ENCODE measurements at places on chromosomes 2 and 18.

GRCh38 chr2:12931186-12931844 is 214.6 kb downstream of the TRIB2 start:
- DNase-seq: no peak

GRCh38 chr2:152062125-152063091 is 36.4 kb downstream of the CACNB4 start:
- DNase-seq: no peak

- no peak for DNase-seq
These were observed 336.3 kb upstream of the NRXN1 start for GRCh38 chr2:51368250-51368649.

DNA sequence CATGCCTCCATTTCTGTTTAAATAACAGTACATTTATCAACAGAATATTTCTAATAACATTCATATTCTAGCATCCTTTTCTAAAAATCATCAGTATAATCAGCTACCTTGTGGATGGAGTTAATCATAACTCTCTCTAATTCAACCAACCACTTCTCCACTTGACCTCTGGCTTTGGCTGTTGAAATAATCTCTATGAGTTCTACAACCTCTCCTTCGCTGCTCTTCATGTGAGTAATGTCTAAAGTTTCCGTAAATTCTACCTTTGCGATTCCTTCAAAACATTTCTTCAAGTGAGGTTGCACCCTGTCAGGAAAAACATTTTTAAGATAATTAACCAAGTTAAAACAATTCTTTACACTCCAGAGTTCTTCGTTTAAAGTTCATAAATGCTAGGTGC is 134.2 kb downstream of the DNAH7 start:
- DNase-seq: no peak

DNA sequence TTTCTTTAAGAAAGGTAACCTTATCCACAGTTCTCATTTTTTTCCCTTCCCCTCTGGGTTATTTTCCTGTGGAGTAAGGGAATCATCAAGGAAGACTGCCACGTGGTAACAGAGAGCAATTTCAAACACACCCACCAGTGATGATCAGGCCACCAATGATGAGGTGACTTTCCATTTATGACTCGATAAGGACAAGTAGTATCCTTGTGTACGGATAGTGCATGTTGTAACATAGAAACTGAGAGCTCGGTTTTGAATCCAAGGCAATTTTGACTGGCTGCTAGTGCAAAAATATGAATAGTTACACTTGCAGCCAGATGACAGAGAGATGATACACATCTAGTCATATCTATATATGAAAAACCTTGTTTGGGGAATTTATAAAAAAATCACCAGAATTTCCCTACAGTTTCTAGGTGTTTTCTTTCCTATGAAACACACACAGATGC is 143.6 kb upstream of the TCF4 start:
- no peak for DNase-seq

DNA sequence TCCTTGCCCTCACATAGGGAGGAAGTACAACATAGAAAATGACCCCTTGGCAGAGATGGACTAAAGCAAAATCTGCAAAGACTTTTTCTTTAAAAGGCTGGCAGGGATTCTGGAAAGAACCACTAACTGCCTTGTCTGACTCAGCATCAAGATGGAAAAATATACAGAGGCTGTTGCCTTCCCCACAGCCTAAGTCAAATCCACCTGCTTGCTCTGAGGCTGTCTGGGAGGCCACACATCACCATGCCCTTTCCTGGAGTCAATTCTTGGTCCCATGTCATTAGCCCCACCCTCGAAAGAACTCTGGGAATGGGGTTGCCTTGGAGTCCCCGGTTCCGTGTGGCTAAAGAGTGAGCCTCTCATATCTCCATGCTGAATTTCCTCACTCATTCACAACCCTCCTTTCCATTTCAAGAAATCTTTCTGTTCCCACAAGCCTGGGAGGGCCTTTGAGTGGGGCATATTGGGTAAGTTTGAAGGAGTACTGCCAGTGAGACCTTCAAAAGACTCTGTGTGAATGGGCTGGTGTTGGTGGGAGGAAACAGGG is 39.4 kb downstream of the BMP10 start:
- no peak for DNase-seq

GRCh38 chr2:101199251-101199791 is 48.1 kb upstream of the TBC1D8 start:
- DNase-seq: no peak

- DNase-seq: no peak
These were observed 2.4 kb upstream of the EVX2 start for GRCh38 chr2:176085861-176086771.

- DNase-seq: no peak
These were observed 111.1 kb downstream of the KLHL14 start for GRCh38 chr18:32661486-32662299.

GRCh38 chr2:46298522-46299353 is 1.5 kb downstream of the EPAS1 start:
- DNase-seq: no peak

DNA sequence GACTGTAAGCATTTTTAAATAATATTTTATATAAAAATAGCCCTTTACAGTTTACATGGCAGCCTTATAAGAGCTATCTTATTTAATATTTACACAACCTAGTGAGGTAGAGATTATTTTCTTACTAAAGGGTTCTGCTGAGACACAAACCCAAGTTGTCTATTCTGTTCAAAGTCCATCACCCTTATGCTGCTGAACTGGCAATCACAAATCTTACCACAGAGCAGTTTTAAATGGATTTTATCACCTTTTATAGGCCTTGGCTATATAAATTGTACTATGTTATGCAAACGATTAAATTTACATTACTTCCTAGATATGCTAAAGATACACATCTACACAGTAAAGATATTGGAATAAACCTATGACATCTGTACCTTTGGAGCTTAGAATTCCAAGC is 40.7 kb downstream of the RBM45 start:
- DNase-seq: no peak
